ENCODE measurements at places on chromosomes 1 and 21. TPM values are rescaled to one million over a fixed set of nuclear protein-coding genes. Genes with fewer than 3 reads are reported as not detected.
A peak's percentile ranks its signal among the peaks of the same experiment; 100 is the strongest.

Gene KRTAP13-4
- total RNA-seq, result not detected

Gene BRINP3
- not detected for total RNA-seq

Gene SLC9C2
- total RNA-seq, result not detected

Gene WNT2B
- total RNA-seq, result 0.05 TPM

Gene KCNQ4
- total RNA-seq, result not detected

Gene TSPAN1
- 2.3 TPM for total RNA-seq

Gene LRRC71
- total RNA-seq, result not detected

Gene WNT3A
- total RNA-seq, result not detected

Gene SH2D1B
- 0.05 TPM for total RNA-seq

Gene ITLN1
- total RNA-seq, result not detected

Gene TLCD4
- total RNA-seq, result 14.4 TPM

Gene SHISA4
- 53.5 TPM for total RNA-seq

GRCh38 chr1:221394011-221394544 lies 347.8 kb downstream of the DUSP10 start:
- peak; percentile 17 for DNase-seq

DNA sequence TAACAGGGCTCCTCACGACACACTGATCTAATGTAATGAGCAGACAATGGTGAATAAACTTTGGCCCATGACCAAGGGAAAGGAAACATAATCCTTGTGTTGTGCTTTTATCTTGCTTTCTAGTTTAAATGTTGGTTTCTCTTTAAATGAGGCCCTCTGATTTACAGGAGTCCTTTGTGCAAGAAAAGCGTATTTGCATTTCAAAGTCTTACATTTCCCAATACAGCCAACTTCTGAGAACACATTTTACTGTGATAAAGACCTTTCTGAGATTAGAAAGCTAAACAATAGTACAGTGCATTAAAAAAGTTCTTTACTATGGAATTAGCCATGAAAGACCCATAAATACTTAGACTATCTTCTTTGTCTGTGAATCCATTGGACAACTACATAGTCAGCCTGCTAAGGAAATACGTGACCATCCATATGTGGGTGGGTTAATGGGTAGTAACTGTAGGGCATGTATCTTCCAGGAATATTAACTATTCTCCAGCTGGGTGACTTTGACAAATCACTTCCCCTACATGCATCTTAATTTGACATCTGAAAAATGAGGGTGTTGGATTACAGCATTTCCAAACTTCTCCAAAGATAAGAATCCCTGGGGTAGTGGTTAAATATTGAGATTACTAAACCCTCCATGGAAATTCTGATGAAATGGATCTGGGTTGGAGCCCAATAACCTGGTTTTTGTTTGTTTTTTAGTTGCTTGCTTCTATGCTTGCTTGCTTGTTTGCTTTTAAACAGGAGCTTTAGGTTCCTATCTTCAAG lies 50.3 kb upstream of the USP1 start:
- DNase-seq, result no peak

GRCh38 chr1:203057911-203058675 lies 27.7 kb downstream of the MYOG start:
- no peak for DNase-seq

DNA sequence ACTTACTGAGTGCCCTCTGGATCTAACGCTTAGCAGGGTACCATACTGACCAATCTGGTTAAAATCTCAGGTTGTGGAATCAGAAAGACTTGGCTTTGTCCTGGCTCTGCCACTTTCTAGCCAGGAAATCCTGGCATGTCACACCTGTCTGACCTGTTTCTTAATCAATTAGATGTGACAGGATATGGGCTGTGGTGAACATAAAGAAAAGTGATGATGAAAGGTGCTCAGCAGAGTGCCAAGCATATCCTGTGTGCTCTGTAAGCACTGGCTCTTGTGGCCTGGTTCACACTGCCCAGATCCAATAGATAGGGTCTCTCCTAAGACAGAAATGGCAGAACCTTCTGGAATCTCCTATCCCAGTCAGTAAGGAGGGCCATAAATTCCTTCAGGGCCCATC lies 53.9 kb downstream of the PHC2 start:
- DNase-seq, result no peak

- DNase-seq, result no peak
Measured at GRCh38 chr1:78911956-78912880, 94.3 kb downstream of the ADGRL4 start.

- peak; percentile 35 for DNase-seq
Measured at GRCh38 chr21:33640697-33641351, 717 bp downstream of the CRYZL1 start.

DNA sequence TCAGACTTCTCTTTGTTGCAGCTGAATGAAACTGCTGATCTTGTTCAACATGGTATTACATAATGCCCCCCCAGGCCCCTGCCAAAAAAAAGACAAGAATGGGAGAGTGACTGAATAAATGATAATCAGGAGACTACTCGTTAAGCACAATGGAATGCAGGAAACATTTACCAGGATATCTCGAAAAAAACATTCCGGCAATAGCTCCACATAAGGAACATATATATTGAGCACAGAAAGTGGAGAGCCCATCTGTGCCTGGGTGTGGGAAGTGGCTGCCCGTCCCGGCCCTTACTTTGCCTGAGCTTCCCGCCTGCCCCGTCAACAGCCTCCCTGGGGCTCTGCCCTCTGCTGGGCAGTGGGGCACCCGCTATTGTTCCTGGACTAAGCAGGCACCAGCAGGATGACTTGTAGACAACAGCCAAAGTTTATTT lies 13.3 kb downstream of the TRIM11 start:
- DNase-seq, result peak; percentile 84

DNA sequence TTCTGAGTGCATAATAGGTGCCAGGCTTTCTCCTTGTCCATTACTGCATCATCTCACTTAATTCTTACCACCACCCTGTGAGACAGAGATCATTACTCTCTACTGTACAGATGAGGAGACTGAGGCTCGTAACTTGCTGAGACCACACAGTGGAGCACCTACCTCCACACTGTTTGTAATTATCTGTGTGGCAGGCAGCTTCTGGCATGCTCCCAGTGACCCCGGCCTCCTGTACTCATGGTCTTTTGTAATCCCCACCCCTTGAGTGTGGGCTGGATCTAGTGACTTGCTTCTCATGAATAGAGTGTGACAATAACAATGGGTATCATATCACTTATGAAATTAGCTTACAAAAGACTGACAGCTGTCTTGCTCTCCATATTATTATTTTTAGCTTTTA lies 407.3 kb downstream of the MATN1 start:
- DNase-seq, result no peak

GRCh38 chr1:186304982-186305949 lies 69.8 kb downstream of the TPR start:
- DNase-seq, result peak; percentile 57

DNA sequence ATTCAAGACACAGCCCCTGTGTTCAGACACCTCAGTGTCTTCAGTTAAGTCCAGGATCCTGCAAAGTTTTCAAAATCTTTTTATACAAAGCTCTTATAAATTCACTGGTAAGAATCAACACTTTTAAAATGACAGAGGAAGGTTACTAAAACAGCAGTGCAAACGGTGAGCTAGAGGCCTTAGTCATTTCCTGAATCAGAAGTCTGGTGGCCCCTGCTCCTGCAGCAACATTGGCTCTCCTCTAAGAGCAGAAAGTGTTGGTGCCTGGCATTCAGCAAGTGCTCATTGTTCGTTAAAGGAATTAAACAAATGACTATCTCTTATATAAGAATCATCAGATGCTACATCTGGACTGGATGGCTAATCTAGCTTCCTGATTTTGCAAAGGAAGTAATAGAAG lies 282.9 kb downstream of the PTGER3 start:
- peak; percentile 18 for DNase-seq

DNA sequence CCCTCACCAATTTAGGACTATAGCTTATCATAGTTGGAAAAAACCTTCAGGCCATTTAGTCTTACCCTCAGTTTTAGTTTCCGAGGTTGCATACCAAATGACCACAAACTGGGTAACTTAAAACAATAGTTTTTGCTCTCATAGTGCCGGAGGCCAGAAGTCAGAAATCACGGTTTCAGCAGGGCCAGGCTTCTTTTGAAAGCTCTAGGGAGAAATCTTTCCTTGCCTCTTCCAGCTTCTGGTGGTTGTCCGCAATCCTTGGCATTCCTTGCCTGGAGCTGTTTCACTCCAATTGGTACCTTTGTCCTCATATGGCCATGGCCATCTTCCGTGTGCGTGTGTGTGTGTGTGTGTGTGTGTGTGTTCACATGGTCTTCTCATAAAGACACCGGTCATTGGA lies 12.4 kb upstream of the PLXNA2 start:
- DNase-seq, result no peak

DNA sequence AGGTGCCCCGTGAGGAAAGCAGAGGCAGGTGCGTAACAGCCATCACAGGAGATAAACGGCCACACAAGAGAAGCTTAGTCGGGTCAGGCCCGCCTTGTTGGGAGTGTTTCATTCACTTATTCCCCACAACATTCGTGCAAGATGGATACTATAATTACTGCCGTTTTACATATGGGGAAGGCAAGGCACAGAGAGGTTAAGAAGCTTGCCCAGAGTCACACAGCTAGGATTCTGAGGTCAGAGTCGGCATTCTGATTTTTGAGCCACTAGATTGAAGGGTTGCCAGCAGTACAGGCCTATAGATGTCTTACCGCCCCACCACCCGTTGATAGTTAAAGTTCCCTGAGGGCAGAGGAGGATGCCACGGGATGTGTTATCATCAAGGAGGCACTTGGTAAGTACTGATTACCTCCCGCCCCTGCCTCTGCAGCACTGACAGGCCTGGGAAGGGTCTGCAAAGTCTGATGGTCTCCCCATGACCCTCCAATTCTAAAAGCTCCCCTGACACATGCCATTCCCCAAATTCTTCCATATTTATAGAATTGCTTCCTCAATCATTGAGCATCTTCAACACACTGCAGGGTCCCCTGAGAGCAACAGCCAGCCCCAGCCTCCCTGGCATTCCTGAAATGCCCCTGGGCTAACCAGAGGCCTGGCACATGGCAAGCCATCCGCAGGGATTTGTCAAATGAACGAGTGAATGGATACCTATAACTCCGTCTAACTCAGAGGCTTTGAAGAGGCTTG lies 74.7 kb upstream of the CLDN14 start:
- no peak for DNase-seq

- DNase-seq, result peak; percentile 66
Measured at GRCh38 chr1:10508511-10508951, 33.8 kb downstream of the PEX14 start.

- peak; percentile 19 for DNase-seq
Measured at GRCh38 chr1:236654957-236655356, 31.3 kb upstream of the ACTN2 start.

- DNase-seq, result no peak
Measured at GRCh38 chr1:211788626-211789025, 41.9 kb downstream of the LPGAT1 start.

GRCh38 chr1:47280142-47280541 lies 33.8 kb downstream of the STIL start:
- no peak for DNase-seq

- DNase-seq, result peak; percentile 16
Measured at GRCh38 chr1:87684713-87685205, 356.1 kb downstream of the LMO4 start.

DNA sequence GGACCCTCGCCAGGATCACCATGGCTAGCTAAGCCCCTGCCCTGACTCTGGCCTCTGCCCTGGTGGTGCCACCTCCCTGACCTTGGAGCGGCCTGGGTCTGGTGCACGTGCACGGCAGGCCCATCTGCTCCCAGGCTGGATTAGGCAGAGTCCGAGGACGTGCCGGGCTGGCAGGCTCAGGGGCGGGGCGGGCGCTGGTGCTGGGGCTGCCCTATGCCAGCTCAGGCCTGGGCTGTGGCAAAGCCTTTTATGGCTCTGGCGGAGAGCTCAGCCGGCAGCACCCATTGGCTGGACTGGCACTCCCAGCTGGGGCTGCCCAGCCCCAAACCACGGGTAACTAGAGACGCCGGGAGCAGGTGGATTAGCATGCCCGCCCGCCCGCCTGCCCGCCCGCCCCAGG lies 17.1 kb upstream of the EDN2 start:
- DNase-seq, result no peak

DNA sequence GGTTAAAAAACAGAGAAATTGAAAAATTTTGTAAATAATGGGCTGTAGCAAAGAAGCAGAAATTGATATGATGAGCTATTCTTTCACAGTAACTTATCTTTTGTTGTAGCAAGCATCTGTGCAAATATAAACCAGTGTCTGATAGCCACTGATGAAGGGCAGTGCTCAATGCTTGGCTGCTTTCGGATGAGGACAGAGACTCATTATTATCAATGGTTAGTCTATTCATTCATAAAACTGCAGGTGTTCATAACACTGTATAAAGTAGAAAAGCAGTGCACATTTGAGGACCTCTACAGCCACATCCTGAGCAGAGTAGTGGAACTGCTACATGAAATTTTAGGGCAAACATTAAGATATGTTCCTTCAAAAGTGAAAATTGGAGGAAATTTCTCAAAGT lies 107.2 kb downstream of the FAF1 start:
- DNase-seq, result no peak

- no peak for DNase-seq
Measured at GRCh38 chr1:223847781-223848345, 2.1 kb upstream of the TP53BP2 start.

DNA sequence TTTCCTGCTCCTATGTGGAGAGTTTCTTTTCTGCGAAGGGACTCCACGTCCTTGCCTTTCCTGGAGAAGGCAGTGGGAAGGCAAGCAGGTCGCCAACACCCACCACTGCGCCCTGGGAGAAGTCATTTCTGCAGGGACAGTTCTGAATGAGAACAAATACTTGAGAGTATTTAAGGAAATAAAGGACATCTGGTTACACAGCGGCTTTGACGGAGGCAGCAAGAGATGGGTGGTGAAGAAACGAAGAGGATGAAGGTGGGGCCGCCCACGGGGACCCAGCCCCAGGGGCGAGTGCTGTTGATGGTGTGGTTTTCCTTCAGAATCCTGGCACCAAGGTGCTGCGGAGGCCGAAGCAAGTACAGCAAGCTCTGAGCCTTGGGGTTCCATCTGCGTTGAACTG lies 75.5 kb downstream of the PSMG1 start:
- DNase-seq, result no peak

DNA sequence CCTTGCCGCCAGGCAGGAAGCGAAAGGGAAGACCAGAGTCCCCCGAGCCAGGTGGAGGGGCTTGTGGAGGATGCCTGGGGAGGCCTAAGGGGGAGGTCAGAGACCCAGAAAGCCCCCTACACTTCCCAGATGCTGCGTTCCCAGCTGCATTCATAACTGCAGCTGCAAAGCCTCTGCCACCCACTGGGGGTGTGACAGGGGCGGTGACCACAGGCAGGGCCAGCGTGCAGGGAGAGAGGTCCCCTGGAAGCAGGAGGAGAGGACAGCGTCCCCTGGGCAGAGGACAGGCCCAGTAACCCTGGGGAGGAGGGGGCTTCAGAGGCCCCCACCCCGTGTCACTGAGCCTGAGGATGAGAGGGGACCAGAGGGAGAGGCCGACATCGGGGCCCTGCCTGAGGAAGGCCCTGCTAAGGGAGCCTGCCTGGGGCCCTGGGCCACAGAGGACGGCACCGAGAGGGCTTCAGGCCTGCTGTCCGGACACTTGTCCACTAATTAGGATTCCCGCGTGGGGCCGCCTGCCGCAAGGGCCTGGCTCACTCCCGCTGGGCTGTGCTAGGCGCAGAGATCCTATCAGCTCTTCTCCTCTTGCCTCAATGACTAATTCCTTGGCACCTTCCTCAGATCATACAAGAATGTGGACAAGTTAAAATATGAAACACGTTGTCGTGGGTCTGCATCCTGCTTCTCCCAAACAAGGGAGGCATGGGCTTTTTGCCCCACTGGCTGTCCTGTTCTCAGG lies 49.1 kb upstream of the CCDC27 start:
- peak; percentile 12 for DNase-seq

- DNase-seq, result no peak
Measured at GRCh38 chr1:66546047-66546810, 12.3 kb downstream of the SGIP1 start.
